ENCODE measurements at places on chromosomes 12 and 14.

DNA sequence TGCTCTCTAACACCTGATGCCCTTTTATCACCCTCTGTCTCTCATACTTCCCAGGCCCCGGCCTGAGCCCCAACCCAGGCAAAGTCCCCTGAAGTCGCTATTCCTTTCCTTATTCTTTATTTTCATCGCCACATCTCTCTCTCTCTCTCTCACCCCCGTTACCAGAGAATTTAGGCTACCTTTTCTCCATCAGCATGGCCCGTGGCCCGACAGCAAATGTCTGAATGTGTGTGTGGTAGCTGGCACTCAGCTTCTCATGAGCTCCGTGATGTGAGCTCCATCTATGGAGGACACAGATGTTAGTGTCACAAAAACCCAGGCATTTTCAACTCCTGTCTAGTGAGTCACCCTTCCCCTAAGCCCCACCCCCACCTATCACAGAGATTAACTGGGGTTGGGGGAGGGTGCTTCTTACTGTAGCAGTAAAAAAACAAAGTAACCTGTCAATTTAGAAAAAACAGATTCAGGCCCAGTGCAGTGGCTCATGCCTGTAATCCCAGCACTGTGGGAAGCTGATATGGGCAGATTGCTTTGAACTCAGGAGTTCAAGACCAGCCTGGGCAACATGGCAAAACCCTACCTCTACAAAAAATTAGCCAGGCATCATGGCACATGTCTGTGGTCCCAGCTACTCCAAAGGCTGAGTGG, 53.8 kb downstream of the VCPKMT start:
- no peak for DNase-seq

DNA sequence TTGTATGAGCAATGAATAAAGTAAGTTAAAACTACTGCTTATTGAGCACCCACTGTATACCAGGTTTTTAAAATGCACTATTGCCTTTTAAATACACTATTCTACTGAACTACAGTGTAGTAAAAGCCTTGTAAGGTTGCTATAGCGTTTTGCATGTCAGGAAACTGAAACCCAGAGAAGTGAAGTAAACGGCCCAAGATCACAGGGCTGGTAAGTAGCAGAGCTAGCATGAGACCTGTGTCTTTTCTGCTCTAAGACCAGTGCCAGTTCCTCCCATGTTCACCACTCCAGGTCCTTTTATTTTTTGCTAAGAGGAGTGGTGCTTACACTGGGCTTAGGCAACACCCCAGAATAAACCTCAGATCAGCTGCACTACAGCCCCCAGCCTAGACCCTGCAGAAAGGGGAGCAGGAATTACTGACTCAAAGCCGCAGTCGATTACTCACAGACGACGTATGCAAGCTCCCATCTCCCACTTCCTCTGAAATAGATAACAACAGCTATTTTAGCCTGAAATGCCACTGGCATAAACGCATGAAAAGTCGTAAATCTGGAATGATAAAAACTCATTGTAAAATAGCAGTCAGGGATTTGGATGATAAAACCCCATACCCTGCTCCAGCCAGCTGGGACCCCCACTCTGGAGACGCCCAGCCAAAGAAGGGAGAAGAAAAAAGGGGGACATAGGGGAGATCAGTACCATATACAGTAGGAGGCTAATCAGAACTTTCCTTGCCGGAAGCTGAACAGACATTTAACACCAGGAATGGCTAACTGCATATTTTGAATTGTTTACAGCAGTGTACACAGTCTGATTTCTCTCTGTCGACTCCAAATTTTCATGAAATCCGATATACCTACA, 108.3 kb downstream of the NUAK1 start:
- peak; percentile 72 for DNase-seq

DNA sequence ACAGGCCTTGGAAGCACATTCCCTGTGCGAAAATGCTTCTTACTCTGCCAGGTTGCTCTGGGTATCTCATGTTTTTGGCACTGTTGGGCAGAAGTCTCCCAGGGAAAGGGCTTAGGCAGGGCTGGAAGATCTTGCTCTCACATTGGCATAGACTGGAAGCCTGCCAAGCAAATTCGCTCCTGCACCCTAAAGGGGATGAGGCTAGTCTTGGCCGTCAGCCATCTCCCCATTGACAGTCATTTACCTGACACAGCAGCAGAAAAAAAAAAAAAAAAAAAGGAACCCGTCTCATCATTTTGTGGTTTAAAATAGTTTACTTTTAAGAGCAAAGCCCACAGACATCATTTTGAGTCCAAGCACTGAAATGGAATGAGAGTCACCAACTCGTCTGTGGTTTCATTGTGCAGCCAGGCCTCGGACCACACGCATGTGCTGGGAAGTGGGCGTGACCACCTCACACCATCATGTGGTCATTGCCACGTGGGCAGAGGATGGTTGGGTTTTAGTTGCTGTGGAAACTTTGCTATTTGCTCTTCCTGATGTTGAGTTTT, 84.8 kb downstream of the NRXN3 start:
- DNase-seq, result peak; percentile 91

GRCh38 chr12:112179916-112180315, 54.6 kb downstream of the TRAFD1 start:
- no peak for DNase-seq

DNA sequence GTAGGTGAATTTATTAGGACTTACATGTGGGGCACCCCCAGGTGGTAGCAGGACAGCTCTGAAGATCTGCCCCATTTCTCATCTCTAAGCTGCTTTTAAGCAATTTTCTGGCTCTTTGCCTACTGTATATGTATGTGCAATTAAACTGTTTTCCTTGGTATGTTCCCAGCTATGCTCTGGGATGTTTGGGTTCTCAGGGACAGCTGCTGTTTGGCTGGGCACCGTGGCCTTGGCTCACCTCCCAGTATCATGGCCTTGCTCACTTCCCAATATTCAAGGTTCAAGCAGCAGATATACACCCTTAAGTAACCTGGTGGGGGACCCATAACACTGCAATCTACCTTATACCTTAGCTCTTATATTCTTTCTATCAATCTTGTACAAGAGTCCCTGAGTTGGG, 53.7 kb upstream of the KITLG start:
- no peak for DNase-seq

GRCh38 chr14:35353409-35354172, 51.0 kb downstream of the NFKBIA start:
- no peak for DNase-seq

DNA sequence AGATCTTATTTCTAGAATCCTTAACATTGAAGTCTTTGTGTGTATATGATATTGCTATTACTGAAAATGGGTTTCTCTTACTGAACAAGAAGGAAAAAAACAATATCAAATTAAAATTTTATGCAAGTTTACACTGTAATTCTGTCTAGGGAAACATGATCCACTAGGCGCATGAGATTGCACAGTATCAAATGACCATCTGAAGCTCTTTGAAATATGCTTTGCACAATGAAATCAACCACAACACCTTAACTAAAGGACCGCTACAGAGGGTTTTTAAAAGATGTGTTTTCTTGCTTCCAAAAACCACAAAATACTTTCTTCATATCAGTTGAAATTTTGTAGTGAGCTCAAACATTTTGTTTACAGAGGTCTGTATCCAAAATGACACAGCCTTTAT, 15.1 kb upstream of the KERA start:
- DNase-seq, result peak; percentile 15

DNA sequence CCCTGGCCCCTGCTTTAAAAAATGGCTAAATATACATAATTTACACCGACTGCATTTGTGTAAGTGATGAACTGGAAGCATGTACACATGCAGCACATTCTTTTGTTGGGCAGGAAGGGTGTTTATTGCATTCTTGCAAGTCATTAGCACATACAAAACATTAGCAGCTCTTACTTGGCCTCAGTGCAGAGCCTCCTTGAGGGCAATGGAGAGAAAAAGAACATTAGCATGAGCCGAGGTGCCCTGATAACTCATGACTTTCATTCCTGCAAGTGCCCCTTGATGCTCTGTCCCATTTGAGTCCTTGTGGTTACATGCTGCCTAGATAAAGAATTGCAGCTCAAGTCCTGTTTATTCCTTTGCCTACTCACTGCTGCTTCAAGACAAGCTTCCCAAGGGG, 61.9 kb downstream of the PAX9 start:
- no peak for DNase-seq

GRCh38 chr14:21098892-21099595, 589 bp upstream of the ZNF219 start:
- no peak for DNase-seq

GRCh38 chr14:95314609-95315008, 5.1 kb downstream of the CLMN start:
- no peak for DNase-seq

DNA sequence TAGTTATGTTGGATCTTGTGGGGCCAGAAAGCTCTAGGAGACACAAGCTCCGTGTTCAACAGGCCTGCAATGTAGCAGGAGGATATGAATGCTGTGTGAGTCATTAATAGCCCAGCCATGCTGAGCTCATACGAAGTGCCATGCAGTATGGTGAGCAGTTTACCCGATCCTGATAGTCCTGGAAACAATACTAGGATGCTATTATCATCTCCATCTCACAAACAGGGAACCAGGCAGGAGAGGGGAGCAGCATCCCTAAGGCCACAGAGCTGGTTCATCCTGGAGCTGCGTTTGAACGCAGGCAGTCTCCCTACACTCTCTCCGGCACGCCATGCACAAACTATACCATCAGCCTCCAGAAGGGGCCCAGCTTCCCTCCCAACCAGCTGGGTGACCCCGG, 20.5 kb downstream of the TTC7B start:
- peak; percentile 28 for DNase-seq

DNA sequence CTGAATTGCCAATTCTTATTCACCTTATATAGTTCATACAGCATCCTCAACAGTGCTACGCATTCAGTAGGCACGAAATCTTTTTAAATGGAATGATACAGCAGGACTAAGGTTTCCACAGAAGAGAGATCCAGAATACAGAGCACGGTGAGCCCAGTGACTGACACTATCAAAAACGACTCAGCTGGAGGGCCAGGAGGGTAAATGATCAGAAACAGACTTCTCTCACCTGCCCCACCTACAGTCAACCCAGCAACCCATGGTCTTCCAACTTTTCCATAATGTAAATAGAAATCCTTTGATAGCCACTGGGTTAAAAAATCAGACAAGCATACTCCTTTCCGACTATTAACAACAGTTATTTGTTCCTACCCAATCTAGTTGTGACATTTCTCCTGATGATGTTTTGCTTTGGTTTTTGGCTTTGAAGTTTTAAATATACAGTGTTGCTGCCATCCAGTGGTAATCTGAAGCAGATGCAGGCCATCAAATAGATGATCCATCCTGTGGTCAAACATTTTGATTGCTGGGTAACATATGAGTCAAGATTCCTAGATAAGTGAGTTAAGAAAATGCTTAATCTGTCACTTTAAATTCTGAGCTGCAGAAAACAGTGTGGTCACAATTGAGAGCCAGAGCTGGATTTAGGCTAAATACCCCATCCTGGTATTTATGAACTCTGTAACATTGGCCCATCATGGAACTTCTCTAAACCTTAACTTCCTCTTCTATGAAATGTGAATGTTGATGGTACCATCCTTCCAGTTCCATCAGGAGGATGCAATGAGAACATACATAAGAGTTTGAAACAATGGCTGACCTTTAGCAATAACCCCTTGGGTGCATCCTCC, 42.0 kb downstream of the GPHB5 start:
- peak; percentile 45 for DNase-seq

DNA sequence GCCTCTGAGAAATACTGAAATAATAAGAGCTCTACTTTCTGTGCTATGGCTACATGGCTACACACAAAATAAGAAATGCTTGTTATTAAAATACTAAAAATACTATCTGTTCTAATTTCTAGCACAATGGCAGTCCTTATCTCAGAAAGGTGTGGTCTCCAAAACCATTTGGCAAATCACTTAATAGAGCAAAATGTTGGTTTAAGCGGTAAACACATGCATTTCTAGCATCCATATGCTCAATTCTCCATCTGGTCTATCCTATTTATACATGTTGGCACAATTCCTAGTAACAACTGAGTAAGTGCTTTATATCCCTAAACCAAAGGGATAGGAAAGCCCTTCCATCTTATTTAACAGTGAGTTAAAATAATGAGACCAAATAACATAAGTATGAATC, 107.0 kb downstream of the PAPLN start:
- DNase-seq, result no peak

- DNase-seq, result no peak
Observed at GRCh38 chr14:90228478-90228877, 27.9 kb upstream of the PSMC1 start.

DNA sequence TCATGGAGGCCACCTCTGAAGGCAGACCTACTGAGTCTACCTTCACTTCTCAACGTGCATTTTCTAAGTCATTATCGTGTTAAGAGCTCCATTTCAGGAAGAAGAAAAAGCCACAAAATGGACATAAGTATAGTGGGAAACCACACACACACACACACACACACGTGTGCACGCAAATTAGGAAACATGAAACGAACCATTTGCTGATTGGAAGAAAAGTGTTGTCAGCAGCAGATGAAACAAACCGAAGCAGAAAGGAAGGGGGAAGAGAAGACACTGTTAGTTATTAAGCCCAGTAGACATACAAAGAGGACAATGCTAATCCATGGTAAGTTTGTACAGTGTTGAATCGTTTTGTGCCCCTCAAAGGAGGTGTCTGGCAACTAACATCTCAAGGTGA, 9.9 kb upstream of the VPS33A start:
- no peak for DNase-seq

- no peak for DNase-seq
Observed at GRCh38 chr12:124323771-124324530, 29.1 kb downstream of the RFLNA start.

DNA sequence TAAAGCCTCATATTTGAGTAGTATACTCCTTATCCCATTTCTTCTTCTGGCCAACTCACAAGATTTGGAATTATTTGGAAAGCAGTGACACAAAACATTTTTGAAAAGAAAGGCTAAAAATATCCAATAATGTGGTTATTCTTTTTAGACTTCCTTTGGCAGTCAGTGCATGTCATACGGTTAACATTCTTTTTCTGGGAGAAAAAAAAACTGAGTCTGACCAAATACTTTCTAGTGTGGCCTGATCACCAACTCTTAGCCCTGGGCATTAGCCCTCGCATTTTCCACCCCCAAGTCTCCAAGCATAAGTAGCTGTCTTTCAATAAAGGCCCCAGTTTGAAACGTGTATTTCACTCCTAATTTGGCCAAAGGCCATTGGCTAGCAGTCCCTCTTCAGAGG, 5.9 kb downstream of the RASSF3 start:
- DNase-seq, result no peak

DNA sequence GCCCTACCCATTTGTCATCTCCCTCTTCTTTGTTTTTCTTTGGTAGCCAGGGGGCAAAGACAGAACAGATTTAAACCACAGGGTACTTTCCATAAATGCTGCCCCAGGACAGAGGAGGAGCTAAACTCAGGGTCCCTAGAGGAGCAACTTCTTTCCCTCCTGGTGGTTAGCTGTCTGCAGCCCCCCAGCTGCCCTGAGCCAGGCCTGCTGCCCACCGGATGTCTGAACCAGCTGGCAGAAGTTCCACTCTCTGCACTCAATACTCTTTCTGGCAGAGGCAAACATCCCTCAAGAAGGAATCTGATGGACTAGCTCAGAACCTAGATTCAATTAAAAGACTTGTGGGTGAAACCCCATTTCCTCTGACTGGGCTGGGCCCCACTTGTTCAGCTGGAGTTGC, 10.7 kb downstream of the VDR start:
- no peak for DNase-seq

GRCh38 chr12:22535478-22535877, 8.9 kb downstream of the C2CD5 start:
- no peak for DNase-seq

Measured in astrocyte of the cerebellum (primary cell).